Endodermal cell (in vitro differentiated cells): ENCODE measurements at places on chromosomes 3 and 15. TPM values are rescaled to one million over a fixed set of nuclear protein-coding genes. Genes with fewer than 3 reads are reported as not detected.
A peak's percentile ranks its signal among the peaks of the same experiment; 100 is the strongest.

IQCF5 gene
- total RNA-seq, result not detected in 2 replicates

GRCh38 chr3:133996251-133996661, 33.5 kb downstream of the SLCO2A1 start:
- peak; percentile 72 for DNase-seq
- H3K27ac ChIP-seq, result no peak overlapping the region
- peaks cover 4% of the 10 kb centered on the region for H3K36me3 ChIP-seq
- H3K27me3 ChIP-seq, result no peaks in the 10 kb centered on the region
- no peak overlapping the region for H3K4me3 ChIP-seq
- H3K4me1 ChIP-seq, result peaks cover 40% of the 10 kb centered on the region

GRCh38 chr3:19947549-19948225, 790 bp downstream of the RAB5A start:
- peaks cover 28% of the 10 kb centered on the region for H3K36me3 ChIP-seq
- peak; percentile 82 for DNase-seq
- peak overlapping the region; percentile 96 for H3K4me3 ChIP-seq
- H3K27ac ChIP-seq, result peak overlapping the region; percentile 96

SRPRB gene
- 16.4 to 26.1 TPM (median 25.2 TPM) in 3 replicates for total RNA-seq

LOXL1 gene
- 22.3 to 33.0 TPM (median 31.8 TPM) in 3 replicates for total RNA-seq

FBXW12 gene
- 0.13 TPM in 1 of 2 replicates, not detected in the other for total RNA-seq

CADPS gene
- 20.8 and 22.0 TPM in 2 replicates for total RNA-seq

RBPMS2 gene
- total RNA-seq, result 71.4 to 95.2 TPM (median 86.0 TPM) in 3 replicates

DNA sequence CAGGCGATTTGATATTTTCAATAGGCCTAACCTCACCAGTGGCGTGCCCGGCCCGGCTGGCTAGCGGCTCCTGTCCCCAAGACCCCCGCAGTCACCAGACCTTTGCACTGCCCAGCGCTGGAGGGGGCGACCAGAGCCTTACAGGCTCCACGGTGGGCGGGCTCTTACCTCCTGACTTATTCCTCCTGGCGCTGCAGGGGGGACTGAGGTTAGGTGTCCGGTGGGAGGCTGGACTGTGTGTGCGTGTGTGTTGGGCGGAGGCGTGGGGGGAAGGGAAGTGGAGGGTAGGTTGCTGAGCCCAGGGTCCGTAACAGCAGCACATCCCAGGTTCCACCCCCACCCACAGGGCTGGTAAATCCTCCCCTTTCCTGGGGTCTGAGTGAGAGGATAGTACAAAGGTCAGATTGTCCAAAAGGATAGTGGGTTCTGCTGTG, 27.5 kb upstream of the THRB start:
- H3K27me3 ChIP-seq, result peaks cover 51% of the 10 kb centered on the region
- H3K4me3 ChIP-seq, result peak overlapping the region; percentile 78
- peaks cover 10% of the 10 kb centered on the region for H3K4me1 ChIP-seq
- H3K36me3 ChIP-seq, result no peaks in the 10 kb centered on the region
- H3K27ac ChIP-seq, result no peak overlapping the region

DNA sequence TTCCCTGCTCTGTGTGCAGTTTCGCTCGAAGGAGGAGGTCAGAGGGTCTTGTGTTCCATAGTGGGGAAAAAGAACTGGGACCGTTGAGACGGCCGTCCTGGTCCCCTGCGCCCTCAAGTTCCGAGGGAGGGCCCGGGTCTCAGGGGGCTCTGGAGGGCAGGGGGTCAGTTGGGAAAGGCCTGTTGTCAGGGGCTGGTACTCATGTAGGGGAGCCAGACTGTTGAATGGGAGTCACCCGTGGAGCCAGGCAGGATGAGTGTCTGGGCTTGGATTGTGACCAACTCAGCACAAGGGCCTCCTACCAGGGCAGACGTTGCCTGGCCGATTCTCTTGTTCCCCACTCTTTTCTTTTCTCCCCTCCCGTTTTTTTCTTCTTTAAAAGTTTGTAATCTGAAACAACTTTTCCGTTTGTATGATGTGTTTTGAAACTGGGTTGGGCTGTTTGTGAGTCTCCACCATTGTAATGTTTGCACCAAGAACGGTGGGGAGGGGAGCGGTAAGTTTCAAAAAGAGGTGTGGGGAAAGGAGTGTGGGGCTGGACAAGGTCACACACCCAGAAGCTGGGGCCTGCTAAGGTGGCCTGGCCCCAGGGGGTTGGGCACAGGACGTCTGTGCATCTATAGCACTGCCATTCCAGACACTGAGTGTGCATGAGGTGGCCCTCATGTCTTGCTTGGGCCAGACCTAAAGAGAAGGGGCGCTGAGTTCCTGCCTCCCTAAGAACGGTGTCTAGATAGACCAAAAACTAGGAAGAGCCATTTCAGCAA, 1.1 kb downstream of the CMTM7 start:
- H3K4me1 ChIP-seq, result no peaks in the 10 kb centered on the region
- H3K36me3 ChIP-seq, result no peaks in the 10 kb centered on the region
- DNase-seq, result no peak

GRCh38 chr15:32825219-32825618, 107.4 kb downstream of the GREM1 start:
- no peak overlapping the region for H3K27ac ChIP-seq
- H3K4me1 ChIP-seq, result no peaks in the 10 kb centered on the region

SNX22 gene
- 1.6 to 4.2 TPM (median 1.8 TPM) in 3 replicates for total RNA-seq

GRCh38 chr15:88894819-88895767, at the start of gene HAPLN3:
HAPLN3 (minus strand) TSS chr15:88895544; CDS start chr15:88887298, 8,246 bp downstream.
- DNase-seq, result peak; percentile 81
- H3K4me3 ChIP-seq, result peak within 1 kb of the TSS; percentile 72
- no peaks in the 10 kb centered on the region for H3K36me3 ChIP-seq
- no peak within 1 kb of the TSS for H3K27ac ChIP-seq

DNA sequence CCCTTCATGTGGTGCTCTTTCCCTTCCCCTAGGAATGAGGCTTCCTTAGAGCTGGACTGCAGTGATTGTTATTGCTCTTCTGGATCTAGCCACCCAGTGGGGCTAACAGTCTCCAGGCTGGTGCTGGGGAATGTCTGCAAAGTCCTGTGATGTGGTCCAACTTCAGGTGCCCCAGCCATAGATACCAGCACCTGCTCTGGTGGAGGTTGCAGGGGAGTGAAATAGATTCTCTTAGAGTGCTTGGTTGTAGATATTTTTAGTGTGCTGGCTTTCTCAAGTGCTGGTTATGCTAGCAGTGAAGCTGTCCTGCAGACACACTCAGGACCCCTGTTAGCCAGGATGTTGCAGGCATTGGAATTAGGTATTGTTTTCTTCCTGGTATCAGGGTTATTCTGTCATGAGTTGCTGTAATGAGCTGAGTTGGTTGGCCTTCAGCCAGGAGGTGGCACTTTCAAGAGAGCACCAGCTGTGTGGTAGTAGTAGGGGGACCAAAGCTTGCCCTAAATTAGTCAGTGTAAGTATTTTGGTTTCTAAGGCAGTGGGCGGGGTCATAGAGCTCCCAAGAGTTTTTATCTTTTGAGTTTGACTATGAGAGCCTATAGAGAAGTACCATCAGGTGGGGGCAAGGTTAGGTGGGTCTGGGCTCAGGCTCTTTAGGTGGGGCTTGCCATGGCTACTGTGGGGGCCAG, 317.5 kb upstream of the SGO1 start:
- no peak for DNase-seq
- H3K4me1 ChIP-seq, result no peaks in the 10 kb centered on the region
- no peaks in the 10 kb centered on the region for H3K36me3 ChIP-seq
- no peaks in the 10 kb centered on the region for H3K27me3 ChIP-seq
- H3K27ac ChIP-seq, result no peak overlapping the region

ST8SIA2 gene
- total RNA-seq, result 7.7 and 8.9 TPM in 2 replicates

GRCh38 chr3:25313286-25313685, 114.8 kb upstream of the RARB start:
- no peaks in the 10 kb centered on the region for H3K4me1 ChIP-seq
- no peak overlapping the region for H3K4me3 ChIP-seq
- no peak for DNase-seq

DNA sequence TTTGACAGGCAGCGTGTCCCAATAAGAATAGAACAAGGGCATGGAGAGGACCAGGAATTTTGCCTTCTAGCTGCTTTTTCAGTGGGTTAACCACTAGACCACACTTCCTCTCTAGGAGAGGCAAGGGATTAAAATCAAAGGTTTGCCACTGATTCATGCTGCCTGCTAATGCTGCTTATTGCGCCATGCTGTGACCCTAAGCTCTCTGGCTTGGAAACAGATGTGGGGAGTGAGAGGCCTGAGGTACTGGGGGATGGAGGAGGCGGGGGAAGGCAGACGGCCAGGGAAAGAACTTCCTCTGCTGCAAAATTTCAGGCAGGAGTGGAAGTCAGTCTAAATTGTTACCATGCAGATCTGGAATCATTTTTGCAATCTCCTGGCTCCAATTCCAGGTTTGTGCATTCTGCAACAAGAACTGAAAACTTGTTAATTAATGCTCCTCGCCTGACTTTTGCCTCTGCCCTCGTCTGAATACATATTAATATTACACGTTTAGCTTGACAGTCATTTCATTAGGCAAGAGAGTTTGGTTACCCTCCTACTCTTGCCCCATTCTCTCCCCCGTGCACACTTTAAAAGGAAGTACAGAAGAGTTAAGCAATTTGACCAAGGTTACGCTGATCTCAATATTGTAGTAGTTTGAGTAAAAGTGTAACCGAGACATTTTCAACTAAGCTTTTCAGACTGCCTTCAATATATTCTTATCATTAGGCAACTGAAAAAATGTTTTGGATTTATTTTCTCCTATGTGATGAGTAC, 121.7 kb upstream of the SPRED1 start:
- no peaks in the 10 kb centered on the region for H3K27me3 ChIP-seq
- DNase-seq, result peak; percentile 64
- H3K4me1 ChIP-seq, result peaks cover 9% of the 10 kb centered on the region
- H3K4me3 ChIP-seq, result no peak overlapping the region
- H3K27ac ChIP-seq, result no peak overlapping the region

- H3K4me3 ChIP-seq, result no peak overlapping the region
- H3K36me3 ChIP-seq, result no peaks in the 10 kb centered on the region
Observed at GRCh38 chr3:97917813-97918536, 54.3 kb downstream of the RIOX2 start.

NAALADL2 gene
- total RNA-seq, result 1.6 to 2.3 TPM (median 1.9 TPM) in 3 replicates

P2RY13 gene
- total RNA-seq, result not detected in 2 replicates

DNA sequence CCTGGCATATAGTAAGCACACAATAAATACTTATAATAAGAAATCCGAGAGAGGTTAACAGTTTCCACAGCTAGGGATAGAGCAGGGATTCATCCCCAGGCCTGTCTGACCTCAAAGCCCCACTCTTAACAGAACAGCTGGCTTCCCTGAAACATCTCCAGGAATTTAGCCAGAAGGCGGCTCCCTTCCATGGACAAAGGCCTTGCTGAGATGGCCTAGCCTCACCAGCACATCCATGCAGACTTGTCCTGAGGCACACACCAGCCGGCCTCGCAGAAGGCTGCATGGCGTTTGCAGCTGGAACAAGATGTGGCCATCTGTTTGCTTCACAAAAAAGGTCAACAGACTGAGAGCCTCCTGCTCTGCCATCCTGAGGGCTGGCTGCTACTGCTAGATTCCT, 245.4 kb downstream of the SLCO3A1 start:
- no peaks in the 10 kb centered on the region for H3K4me1 ChIP-seq
- H3K4me3 ChIP-seq, result no peak overlapping the region
- H3K27ac ChIP-seq, result peak overlapping the region; percentile 16
- no peaks in the 10 kb centered on the region for H3K27me3 ChIP-seq
- no peaks in the 10 kb centered on the region for H3K36me3 ChIP-seq

DNA sequence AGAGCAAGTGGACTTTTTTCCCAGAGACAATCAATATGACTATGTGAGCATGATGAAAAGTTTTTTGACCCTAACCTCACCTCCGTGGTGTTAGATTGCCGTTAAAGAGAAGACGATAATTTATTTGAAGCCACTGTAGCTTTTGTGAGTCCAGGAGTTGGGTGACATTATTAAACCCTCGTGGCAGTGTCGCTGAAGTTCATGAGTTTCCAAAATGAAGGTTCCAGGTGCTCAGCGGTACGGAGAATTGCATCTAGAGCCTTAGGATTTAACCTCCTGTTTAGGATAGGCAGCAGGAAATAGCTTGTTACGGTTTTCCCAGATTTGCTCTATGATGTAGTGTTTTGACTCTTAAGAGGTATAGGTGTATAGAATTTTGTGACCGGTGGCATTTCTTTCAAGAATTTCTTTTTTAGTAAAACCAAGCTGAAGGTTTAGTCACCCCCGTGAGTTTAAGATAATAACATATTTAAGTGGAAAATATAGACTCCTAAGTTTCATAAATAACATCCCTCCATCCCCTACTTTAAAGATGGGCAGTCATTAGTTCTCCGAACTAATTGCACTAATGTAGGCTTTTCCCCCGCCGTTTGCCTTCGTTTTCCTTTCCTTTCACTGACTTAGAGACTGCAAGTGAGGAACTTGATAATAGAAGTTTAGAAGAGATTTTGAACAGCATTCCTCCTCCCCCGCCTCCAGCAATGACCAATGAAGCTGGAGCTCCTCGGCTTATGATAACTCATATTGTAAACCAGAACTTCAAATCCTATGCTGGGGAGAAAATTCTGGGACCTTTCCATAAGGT, 2.0 kb downstream of the SMC4 start:
- H3K4me3 ChIP-seq, result peak overlapping the region; percentile 97
- DNase-seq, result no peak
- no peak overlapping the region for H3K27ac ChIP-seq
- H3K4me1 ChIP-seq, result no peaks in the 10 kb centered on the region
- H3K36me3 ChIP-seq, result peaks cover 24% of the 10 kb centered on the region

- no peaks in the 10 kb centered on the region for H3K27me3 ChIP-seq
- H3K36me3 ChIP-seq, result no peaks in the 10 kb centered on the region
- no peak overlapping the region for H3K27ac ChIP-seq
- no peak for DNase-seq
Observed at GRCh38 chr3:71564361-71564760, 19.2 kb downstream of the FOXP1 start.

DNA sequence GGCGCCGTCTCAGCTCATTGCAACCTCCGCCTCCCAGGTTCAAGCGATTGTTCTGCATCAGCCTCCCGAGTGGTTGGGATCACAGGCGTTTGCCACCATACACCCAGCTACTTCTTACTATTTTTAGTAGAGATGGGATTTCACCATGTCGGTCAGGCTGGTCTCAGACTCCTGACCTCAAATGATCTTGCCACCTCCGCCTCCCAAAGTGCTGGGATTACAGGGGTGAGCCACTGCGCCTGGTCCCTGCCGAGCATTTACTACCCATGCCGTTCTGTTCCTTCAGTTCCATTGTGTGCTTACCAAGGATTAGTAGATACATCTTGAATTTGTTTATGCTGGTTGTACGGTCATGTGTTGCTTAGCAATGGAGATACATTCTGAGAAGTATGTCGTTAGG, 10.3 kb downstream of the CHD2 start:
- H3K27me3 ChIP-seq, result no peaks in the 10 kb centered on the region
- peaks cover 47% of the 10 kb centered on the region for H3K36me3 ChIP-seq
- H3K27ac ChIP-seq, result no peak overlapping the region
- no peak overlapping the region for H3K4me3 ChIP-seq

DNA sequence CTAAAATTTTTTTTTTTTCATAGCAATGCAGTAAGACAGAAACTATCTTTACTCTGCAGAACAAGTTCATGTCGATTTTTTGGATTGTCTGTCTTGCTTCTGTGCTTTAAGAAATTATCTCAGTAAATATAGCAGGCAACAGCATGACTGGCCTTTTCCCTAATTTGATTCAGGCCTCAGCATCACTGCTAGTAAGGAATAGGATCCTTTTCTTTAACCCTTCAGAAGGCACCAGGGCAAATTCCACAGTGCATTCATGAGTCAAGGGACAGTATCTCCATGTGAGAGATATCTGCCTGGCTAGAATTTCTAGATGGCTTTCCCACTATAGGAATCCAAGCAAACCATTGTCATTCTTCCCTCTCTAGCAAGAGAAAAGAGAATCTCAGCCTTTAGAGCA, 71.4 kb downstream of the TIPARP start:
- H3K4me1 ChIP-seq, result peaks cover 11% of the 10 kb centered on the region
- no peak overlapping the region for H3K27ac ChIP-seq
- no peaks in the 10 kb centered on the region for H3K36me3 ChIP-seq
- no peaks in the 10 kb centered on the region for H3K27me3 ChIP-seq
- H3K4me3 ChIP-seq, result no peak overlapping the region

ZBED2 gene
- total RNA-seq, result not detected in 2 replicates
